ENCODE measurements at places on chromosomes 2 and 18.

DNA sequence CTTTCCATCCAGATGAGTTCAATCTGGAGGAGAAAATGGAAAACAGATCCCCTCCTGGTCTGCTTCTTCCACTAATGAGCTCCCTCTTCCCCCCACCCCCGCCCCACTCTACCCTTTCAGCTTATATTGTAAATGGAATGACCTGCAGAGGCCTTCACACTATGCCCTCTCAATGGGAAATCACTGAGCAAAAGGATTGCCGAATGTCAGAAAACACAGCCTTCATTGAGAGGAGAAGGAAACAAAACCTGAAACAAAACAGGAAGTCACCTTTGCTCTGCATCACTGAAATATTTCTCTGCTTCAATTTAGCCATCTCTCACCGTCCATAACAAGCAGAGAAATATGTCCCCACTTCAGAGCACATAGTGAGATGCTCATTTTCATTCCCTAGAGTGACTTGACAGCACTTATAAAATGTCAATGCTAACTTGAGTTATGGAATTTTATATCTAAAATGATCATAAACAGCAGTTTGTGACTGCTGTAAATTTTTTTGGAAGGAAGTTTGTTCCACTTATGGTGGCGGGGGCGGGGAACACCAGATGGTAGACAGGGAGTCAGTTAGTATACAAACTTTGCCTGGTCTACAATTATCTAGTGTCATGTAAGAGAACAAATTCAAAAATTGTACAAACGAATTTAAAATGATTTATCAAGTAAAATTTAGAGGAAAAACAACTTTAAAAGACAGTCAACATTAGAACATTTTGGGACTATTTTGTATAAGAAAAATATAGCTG lies 1.8 kb upstream of the FRZB start:
- DNase-seq: no peak

GRCh38 chr2:40584432-40584831 lies 132.5 kb upstream of the SLC8A1 start:
- no peak for DNase-seq

DNA sequence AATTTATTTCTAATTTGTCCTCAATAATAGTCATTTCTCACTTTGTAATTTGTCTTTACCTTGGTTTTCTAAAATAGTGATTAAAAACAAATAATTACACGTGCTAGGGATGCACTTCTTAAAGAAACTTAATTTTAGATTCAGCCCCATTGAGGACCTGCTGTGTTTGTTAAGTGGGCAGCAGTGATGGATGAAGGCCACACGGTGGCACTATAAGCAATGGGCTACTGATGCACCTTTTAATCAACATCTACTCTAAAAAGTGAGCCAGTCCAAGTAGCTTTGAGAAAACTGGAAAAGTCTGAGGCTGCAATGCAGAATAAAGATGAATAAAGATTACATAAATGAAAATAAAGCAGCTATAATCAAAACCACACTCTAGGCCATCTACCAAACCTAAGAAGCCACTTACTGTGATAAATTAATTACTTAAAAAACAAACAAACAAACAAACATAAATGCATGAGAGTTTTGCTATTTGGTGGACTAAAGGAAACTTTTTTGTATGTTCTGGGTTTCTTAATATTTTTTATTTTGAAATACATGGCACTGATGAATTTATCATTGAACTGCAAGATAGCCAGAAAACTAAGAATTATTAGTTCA lies 89.3 kb downstream of the PDE11A start:
- peak; percentile 4 for DNase-seq

DNA sequence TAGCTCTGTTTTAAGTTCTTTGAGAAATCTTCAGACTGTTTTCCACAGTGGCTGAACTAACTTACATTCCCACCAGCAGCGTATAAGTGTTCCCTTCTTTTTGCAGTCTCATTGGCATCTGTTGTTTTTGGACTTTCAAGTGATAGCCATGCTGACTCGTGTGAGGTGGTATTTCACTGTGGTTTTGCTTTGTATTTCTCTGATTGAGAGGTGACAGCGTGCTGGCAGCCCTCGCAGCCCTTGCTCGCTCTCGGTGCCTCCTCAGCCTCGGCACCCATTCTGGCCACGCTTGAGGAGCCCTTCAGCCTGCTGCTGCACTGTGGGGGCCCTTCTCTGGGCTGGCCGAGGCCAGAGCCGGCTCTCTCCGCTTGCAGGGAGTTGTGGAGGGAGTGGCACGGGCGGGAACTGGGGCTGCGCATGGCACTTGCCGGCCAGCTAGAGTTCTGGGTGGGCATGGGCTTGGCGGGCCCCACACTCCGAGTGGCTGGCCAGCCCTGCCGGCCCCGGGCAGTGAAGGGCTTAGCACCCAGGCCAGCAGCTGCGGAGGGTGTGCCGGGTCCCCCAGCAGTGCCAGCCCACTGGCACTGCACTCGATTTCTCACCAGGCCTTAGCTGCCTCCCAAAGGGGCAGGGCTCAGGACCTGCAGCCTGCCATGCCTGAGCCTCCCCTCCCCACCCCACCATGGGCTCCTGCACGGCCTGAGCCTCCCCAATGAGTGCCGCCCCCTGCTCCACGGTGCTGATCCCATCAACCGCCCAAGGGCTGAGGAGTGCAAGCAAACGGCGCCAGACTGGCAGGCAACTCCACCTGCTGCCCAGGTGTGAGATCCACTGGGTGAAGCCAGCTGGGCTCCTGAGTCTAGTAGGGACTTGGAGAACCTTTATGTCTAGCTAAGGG lies 151.8 kb downstream of the IRS1 start:
- no peak for DNase-seq

DNA sequence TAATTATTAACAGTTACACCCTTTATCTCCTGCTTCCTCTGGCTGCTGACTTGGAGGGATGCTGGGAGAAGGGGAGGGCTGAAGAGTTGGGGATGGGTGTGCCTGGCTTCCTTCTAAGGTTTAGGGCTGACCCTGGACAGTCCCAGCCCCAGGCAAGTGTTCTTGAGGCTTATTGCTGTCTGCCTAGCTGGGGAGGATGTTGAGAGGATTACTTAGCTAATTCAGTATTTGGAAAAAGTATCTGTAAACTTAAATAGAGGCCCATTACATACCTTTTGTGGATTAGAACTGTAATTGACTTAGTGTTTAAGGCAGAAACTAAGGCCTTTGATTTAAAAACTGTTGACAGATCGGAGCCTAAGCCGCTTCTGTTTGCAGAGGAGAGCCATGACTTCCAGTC lies 67.6 kb downstream of the AGAP1 start:
- no peak for DNase-seq

DNA sequence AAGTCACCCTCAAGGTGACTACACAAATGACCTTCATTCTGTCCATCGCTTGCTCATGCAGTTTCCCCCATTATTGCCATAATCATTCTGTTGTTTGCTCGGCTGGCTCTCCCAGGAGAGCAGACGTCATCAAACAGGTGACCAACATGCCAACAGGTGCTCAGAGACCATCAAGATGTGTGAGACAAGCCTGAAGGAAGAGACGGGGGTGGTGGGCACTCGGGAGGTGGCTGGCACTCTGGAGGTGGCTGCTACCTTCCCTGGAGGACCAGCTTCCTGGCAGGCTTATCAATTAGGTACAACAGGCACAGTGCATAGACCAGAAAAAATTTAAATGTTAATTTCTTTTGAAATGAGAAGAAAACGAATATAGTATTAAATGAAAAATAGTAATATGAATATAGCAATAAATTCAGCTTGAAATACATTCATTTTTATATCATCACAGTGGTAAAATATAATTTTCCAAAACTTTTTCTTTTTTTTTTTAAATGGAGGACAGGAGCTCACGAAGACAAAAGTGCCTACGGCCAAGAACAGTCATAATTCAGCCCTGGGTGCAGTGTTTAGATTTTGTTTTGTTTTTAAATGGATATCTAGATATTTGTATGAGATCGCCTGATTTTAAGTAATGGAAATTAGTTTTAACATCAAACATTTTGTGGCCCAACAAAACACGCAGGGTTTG lies 16.9 kb upstream of the HAAO start:
- no peak for DNase-seq

- no peak for DNase-seq
These were observed 148.7 kb downstream of the ESCO1 start for GRCh38 chr18:21451851-21452250.

DNA sequence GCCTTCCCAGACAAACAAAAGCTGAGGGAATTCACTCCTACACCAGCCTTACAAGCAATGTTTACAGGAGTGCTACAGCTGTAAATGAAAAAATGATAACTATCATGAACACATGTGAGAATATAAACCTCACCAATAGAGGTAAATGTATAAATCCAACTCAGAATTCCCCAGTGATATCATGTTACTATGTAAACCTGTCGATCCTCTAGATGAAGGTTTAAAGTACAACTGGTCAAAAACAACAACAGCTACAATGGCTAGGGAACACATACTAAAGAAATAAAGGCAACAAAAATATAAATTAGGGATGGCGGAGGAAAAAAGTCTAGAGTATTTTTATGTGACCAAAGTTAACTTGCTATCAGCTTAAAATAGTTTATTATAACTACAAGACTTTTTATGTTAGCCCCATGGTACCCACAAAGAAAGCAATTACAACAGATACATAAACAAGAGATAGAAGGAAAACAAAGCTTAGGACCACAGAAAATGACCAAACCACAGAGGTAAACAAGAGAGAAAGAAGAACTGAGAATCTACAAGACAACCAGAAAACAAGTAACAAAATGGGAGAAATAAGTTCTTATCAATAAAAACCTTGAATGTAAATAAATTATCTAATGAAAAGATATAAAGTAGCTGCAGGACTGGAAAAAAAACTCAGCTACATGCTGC lies 8.3 kb downstream of the CERKL start:
- DNase-seq: no peak

DNA sequence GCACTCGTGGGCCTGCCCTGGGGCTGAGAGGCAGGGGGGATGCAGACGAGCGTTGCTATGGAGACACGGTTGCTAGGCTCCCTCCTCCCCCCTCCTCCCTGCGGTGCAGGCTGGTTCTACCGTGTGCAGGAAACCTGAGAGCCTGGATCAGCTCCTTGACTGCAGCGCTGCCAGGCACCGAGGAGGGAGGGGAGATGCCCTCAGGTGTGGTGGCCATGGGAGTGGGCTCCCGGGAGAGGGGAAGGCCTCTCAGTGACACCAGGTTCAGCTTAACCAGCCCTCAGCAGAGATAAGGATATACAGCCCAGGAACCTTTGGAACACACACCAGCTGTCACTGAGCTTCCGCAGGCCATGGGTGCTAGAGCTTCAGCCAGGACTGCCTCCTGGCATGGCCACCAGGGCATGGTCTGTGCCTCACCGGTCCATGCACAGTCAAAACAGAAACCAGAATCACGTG lies 124.4 kb upstream of the PXDN start:
- DNase-seq: no peak

DNA sequence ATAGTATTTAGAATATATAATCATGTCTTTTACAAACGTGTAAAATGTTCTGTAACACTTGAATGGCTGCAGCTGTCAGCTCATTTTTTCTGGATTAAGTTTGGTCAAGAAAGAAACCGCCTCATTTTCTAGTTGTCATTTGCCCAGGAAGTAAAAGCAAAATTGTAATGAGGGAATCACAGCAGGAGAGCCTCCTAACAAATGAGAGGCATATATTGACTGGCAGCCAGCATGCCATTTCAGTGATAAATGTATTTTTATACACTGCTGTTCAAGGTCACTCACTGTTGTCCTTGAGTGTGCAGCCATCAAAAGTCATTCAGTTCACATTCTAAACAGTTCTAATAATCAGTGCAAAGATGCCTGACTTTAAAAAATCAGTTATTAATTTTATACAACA lies 144.3 kb upstream of the BOD1L2 start:
- no peak for DNase-seq

- DNase-seq: no peak
These were observed 203.9 kb downstream of the TCF4 start for GRCh38 chr18:55384115-55384514.

DNA sequence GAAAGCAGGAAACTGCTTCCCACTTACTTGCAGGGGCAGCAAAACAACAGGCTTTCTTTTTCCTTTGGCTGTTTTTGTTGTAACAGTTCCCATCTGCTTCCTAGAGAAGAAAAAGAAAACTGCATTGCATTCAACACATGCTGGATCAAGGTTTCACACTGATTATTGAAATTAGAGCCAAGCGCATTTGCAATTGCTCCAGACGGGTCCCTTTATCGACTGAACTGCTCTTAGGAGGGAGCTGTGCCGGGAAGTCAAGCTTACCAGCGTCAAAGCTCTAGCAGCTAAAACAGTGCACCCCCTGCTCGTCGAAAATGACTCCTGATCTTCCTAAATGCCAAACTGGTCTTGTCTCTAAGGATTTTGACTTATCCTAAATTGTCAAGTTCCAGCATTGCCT lies 164.0 kb upstream of the SESTD1 start:
- no peak for DNase-seq

GRCh38 chr2:66547118-66547517 lies 112.2 kb downstream of the MEIS1 start:
- DNase-seq: no peak

GRCh38 chr2:18845854-18846445 lies 256.6 kb upstream of the NT5C1B start:
- no peak for DNase-seq

- DNase-seq: no peak
These were observed 141.8 kb upstream of the CTNNA2 start for GRCh38 chr2:79370976-79371538.

- DNase-seq: no peak
These were observed 132.4 kb downstream of the LRRC30 start for GRCh38 chr18:7363338-7363737.

DNA sequence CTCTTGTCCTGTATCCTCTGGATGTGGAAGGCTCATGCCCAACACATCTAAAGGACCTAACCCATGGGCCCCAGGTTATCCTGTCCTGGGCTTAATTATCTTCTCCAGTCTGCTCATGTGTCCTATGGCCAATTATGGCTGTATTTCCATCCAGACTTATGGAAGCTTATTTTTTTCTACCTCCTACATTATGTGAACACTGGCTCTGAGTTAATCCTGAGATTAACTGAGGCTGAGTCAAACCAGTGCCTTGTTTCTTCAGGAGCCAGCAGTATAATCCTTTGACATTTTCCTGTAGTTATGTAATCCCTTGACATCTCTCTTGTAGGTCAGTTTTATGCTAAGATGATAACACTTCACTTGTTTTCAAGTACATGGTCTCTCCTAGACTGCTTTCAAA lies 213.6 kb downstream of the PMAIP1 start:
- DNase-seq: no peak

DNA sequence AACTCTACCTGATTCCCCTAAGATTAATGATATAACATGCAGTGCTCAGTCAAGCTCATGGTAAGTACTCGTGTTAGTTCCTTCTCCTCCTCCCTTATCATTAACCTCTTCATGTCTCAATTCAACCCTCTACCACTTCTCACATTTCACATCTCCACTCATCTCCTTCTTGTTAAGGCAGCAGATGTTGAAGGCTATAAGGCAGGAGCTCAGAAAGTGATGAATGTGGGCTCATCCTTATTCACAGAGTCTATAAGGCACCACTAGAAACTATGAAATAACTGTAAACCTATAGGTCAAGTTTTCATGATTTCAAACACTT lies 56.0 kb downstream of the CLHC1 start:
- no peak for DNase-seq

DNA sequence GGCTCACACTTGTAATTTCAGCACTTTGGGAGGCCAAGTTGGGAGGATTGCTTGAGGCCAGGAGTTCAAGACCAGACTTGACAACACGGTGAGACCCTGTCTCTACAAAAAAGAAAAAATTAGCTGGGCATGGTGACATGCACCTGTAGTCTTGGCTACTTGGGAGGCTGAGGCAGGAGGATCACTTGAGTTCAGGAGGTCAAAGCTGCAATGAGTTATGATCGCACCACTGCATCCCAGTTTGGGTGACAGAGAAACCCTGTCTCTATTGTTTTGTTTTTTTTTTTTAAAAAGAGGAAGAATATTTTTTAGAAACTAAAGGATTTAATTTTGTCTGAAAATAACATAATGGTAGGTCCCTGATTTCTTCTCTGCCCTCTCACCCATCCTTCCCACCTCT lies 79.4 kb upstream of the TMEM200C start:
- no peak for DNase-seq

GRCh38 chr2:157508676-157509075 lies 64.8 kb upstream of the CYTIP start:
- no peak for DNase-seq
